Right lobe of liver (tissue), 6 donors: ENCODE measurements at places on chromosomes 3 and 15. TPM values are rescaled to one million over a fixed set of nuclear protein-coding genes. Genes with fewer than 3 reads are reported as not detected.
A peak's percentile ranks its signal among the peaks of the same experiment; 100 is the strongest.

The ALDH1A3 gene
- 5.0 TPM for total RNA-seq

GRCh38 chr3:40477666-40478065, 744 bp downstream of the ZNF619 start:
- H3K36me3 ChIP-seq = no peaks in the 10 kb centered on the region
- no peak for DNase-seq
- H3K4me3 ChIP-seq = peak overlapping the region; percentile 43
- H3K4me1 ChIP-seq = peaks cover 6% of the 10 kb centered on the region
- no peak overlapping the region for H3K27ac ChIP-seq

GRCh38 chr15:29623116-29623639, 199.1 kb downstream of the TJP1 start:
- H3K4me3 ChIP-seq = no peak overlapping the region
- no peak for DNase-seq
- H3K27me3 ChIP-seq = no peaks in the 10 kb centered on the region
- H3K36me3 ChIP-seq = no peaks in the 10 kb centered on the region
- no peak overlapping the region for H3K27ac ChIP-seq

GRCh38 chr3:68997887-68998286, 15.6 kb downstream of the EOGT start:
- no peaks in the 10 kb centered on the region for H3K4me1 ChIP-seq
- H3K4me3 ChIP-seq = no peak overlapping the region
- no peak for DNase-seq
- H3K36me3 ChIP-seq = no peaks in the 10 kb centered on the region
